ENCODE measurements at places on chromosomes 3 and 15.

DNA sequence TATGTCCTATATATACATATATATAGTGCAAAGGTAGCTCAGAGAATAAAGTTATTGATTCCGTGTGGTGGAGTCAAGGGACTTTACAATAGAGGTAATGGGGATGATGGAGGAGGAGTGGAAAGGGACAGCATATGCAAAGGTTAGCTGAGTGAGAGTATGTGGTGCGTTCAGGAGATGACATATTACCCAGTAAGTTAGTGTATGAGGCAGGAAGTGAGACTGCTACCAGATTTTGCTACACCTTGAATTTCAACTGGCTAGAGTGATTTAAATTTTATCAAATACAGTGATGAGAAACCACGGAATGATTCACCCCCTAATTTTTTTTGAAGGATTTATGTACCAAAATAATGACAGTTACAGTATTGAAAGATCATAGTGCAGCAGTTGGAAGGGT is 2.8 kb downstream of the ACTL6A start:
- no peak for DNase-seq

- DNase-seq, result no peak
These were observed 7.4 kb downstream of the KLF15 start for GRCh38 chr3:126349611-126350501.

GRCh38 chr15:74400915-74401757 is 32.6 kb downstream of the SEMA7A start:
- DNase-seq, result no peak

- no peak for DNase-seq
These were observed 174.5 kb upstream of the LRIG1 start for GRCh38 chr3:66675366-66675765.

DNA sequence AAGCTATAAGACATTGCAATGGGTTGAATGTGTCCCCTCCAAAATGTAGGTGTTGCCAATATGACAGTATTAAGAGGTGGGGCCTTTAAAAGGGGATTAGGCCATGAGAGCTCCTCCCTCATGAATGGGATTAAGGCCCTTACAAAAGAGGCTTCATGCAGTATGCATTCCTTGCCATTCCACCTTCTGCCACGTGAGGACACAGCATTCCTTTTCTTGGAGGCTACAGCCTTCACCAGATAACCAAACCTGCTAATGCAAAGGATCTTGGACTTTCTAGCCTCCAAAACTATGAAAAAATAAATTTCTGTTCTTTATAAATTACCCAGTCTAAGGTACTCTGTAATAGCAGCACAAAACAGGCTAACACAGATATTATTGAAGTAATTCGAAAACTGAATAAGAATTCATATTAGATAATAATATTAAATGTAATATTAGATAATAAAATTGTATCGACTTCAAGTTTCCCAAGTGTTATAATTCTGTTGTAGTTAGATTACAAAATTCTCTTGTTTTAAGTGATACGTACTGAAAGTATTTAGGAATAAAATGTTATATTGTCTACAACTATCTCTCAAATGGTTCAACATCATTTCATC is 29.4 kb upstream of the ATP8B4 start:
- DNase-seq, result peak; percentile 38

DNA sequence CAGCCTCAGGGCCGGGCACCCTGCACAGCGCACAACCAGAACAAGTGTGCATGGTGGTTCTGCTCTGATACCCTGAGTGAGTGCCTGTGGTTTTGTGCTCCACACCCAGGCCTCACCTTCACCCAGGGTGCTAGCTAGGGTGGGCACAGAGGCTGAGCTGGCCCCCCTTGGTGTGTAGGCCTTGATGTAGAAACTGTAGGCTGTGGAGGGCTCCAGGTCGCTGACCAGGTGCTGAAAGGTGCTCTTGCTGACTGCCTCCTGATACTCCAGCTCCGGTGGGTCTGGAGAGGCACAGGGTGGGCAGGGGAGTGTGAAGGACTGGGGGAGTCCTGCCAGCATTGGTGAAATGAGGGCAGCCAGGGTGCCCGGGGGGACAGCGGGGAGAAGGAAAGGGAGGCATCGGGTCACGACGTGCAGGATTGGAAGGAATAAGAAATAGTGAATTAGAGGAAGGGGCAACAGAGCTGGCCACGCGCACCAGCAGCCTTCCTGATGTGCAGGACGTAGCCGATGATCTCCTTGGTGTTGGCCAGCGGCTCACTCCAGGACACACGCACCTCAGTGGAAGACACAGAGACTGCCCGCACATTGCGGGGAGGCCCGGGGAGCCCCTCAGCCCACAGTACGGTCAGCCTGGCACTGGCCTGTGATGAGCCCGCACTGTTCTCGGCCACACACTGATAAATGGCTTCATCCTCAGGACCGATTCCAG is 26.6 kb downstream of the RNU5B-1 start:
- DNase-seq, result no peak

GRCh38 chr15:29278436-29279105 is 8.9 kb upstream of the NSMCE3 start:
- DNase-seq, result no peak

- DNase-seq, result no peak
These were observed 27.6 kb downstream of the C2CD4A start for GRCh38 chr15:62094388-62094787.

DNA sequence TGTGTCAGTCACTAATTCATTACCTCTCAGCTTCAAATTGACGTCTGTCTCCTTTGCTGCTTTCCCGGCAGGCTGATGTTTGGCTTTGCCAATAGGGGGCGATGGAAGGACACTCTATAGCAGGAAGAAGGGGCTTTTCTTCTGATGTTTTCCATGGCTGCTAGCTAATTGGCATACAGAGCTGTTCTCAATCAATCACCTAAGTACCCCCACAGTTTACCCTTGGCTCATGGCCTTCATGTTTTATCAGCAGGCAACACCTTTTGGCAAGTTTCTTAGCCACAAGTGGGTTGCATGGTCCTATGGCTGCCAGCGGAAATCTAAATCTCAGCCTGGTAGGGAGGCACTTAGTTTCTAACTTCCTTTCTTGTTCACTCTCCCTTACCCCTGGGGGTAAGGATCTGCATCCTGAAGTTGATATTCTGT is 45.0 kb downstream of the ESYT3 start:
- DNase-seq, result peak; percentile 59

DNA sequence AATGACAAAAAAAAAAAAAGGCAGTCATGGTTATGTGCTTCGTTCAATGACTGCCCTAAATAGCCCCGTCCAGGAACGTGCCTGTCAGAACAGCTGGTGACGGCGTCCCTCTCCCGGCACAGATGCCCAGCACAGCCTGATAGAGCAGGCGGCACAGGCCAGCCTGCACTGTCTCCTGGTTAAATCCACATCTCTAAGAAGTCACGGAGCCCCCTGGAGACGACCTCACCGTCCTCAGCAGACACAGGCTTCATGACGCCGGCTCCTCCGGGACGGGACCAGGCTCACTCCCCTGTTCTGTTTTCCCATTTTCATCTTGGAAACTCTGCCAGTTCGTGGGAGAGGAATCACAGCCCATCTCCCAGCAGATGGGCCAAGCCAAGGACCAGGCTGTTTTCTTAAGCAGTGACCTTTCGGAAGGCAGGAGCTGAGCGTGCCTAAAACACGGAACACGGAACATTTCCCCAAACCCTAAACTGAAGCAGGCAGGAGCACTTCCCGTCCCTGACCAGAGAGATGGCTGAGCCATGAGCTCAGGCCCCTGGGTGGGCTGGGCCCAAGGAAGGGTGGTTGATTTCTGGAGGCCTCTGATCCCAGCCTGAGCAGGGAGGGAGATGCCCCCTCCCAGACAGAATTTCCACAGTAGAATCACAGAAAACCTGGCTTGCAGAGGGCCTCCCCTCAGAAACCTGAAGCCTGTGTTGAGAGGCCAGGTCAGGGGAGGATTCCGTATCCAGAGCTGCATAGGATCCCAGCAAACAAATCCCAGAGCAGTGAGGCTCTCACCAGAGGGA is 35.9 kb downstream of the ADCY5 start:
- no peak for DNase-seq

- DNase-seq, result no peak
These were observed 308.9 kb downstream of the CTNNB1 start for GRCh38 chr3:41508063-41508696.

DNA sequence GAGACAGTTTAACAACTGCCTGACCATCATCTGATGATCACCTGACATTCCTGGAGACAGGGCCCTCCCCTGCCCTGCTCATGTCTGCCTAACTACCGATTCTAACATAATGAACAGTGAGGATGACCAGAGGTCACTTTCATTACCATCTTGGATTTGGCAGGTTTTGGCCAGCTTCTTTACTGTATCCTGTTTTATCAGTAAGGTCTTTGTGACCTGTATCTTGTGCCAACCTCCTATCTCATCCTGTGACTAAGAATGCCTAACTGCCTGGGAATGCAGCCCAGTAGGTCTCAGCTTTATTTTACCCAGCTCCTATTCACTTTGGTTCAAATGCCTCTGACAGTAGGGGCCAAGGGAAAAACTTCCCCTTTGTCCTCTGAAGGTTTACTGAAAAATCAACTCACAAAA is 40.2 kb downstream of the METTL6 start:
- no peak for DNase-seq

DNA sequence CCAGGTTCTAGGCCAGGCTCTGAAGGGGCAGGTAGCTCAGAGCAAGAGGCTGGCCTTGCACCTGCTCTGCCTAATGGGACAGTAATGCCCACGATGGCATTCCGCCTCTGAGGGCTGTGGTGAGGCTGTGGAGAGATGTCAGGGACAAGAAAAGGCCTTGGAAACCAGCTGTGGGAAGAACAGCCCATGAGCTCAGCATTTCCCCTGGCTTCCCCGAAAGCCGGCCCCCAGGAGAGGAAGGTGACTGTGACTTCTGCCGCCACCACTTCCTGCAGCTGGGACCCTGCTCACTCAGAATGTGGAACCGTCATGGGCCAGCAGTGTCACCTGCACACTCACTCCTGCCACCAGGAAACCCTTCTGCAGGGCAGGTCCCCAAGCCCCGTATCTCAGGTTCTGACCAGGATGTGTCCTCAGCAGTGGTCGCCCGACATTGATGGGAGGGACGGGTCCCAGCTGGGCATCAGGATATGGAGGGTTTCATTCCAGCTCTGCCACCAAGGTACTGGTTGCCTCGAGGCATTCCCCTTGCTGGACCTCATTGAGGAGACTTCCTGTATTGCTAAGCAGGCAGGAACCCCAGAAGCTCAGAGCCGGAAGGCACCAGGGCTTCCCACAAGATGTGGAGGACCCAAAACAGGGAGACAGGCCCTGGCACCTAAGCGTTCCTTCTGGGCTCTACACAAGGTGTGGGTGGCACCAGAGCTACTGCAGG is 30.7 kb downstream of the SEMA7A start:
- DNase-seq, result peak; percentile 73

- no peak for DNase-seq
These were observed 77.0 kb upstream of the STAC start for GRCh38 chr3:36303286-36303685.

DNA sequence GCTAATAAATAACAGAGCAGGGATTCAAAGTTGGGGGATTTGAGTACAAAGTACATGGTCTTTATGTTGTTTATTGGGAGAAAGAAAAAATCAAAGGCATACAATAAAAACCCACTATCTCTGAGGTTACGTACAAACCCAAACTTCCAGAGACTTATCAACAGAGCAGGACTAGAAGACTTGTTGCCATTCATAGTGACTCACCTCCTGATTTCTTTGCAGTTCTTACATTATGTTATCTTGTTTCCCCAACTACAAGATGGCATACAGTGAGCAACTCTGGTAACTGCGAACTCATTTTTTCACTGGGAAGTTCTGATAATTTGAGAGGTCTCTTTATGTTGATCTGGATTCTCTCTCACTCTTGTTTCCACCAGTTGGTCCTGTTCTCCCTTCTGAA is 80.6 kb upstream of the ETV5 start:
- no peak for DNase-seq

- DNase-seq, result no peak
These were observed 30.4 kb downstream of the GOLGA6L2 start for GRCh38 chr15:23416349-23417276.

GRCh38 chr3:94167346-94167745 is 104.5 kb downstream of the NSUN3 start:
- DNase-seq, result no peak

DNA sequence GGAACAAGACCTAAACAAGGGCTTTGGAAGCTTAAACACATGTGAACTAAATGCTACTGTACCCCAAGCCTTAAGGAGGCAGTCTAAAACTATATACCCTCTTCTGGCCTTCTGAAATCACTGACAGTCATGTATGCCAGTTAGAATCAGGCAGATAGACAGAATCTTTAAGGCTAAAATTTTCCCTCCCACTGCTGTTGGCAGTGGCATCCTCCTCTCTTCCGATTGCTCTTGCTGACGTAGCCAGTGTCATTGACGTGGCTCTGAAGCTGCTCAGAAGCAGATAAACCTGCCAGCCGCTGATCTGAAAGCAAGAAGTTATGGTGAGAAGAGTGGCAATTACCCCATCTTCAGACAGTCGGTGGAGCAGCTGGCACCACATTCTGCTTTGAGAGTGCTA is 3.3 kb downstream of the RYR3 start:
- DNase-seq, result no peak

- no peak for DNase-seq
These were observed 18.5 kb downstream of the CNOT10 start for GRCh38 chr3:32703491-32703972.

DNA sequence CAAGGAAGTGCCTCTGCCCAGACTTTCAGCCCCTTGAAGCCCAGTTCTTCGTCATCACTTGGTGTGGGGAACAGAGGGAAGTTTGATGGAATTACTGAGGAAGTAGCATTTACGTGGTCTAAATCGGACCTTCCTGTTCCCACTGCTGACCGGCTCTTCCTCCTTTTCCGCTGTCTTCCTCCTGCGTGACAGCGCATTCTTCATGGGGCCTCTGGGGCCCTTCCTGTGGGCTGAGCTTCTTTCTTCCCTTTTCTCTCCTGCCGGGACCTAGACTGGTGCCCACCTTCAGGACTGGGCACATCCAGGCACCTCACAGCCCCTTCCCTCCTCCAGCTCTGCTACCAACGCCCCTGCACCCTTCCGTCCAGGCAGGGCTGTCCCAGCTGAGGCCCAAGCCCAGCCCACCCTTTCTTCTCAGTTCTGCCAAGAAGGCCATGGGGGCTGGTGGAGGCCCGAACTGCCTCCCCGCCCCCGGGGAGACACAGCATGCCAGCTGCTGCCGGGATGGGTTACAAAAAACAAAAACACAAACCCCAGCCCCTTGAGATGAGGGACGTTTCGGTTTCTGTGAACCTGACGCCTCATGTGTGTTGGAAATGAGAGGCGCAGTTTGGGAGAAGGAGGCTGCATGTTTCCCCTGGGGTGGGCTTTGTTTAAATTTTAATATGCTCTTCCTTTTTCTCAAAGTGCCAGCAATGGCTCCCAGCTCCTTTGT is 19.1 kb downstream of the ZNF710 start:
- DNase-seq, result peak; percentile 76

DNA sequence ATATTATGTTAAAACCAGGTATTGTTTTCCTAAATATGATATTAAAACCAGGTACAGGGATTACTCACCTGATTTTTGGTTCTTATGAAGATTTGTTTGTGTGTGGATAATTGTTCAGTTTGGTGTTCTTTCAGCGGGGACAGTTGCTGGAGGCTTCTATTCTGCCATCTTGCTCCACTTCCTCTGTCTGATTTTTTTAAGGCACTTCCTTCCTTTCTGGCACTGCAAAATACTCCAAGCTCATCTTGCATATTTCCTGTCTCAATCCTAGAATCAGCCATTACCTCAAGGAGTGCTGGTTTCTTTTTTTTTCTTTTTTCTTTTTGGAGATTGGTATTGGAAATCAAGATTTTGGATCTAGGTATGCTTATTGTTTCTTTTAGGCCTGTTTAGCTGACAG is 229.9 kb downstream of the SV2B start:
- DNase-seq, result no peak

- DNase-seq, result no peak
These were observed 12.9 kb downstream of the HACD2 start for GRCh38 chr3:123571973-123572365.

Measured in MV-4-11 (cell line).